ENCODE measurements at places on chromosomes 12 and 14. TPM values are rescaled to one million over a fixed set of nuclear protein-coding genes. Genes with fewer than 3 reads are reported as not detected.

DNA sequence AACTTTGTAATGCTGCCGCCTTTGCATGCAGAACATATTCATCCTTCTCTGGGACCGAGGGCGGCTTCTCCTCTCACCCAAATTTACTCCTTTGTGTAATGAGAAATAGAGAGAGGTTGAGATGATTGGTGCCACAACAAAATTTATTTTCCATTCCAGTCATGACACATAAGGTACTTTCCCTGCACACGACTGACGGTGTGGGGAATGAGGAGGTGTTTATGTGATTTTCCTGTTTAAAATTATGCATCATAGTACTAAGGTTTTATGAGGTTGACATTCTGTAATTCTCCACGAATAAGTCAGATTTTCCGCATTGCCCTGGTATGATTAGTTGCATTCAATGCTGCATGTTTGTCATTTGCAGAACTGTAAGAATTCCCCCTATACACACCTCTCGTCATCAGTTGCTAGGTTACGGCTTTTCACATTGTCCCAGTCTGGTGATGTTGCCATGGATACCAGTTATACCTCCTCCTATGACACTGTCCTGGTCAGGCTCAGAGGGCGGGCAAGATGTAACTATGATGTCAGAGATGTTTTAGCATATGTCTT is 23.1 kb downstream of the BICDL1 start:
- no peak for DNase-seq

LRP1-AS gene
- 0.77 TPM for polyA plus RNA-seq

DNA sequence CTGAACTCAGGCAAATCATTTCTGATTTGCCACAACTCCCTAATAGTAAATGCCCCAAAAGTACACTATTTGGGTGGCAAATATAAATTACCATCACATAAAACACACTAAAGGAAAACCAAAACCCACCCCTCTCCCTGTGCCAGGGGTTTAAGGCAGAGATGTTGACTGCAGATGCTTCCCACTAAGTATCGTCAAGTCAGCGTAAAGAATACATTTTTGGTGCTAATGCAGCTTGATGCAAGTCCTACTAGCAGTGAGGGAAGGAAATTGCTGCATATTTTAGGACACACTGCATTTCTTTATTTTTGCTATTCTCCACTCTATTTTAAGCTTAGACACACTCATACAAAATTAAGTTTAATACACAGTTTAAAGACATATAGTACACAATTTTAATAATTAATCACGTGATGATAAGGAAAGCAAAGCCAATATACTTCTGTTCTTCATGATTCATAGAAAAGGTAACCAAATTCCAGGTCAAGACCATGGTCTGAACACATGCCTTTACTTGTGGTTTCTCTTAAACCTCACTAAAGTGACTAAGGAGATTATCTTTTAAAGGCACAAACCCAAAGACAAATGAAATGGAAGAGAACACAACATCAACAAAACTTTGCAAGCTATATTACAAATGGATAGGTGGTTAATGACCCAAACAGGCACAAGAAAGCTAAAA is 162.2 kb downstream of the STXBP6 start:
- no peak for DNase-seq

GRCh38 chr14:42011221-42011620 is 404.5 kb downstream of the LRFN5 start:
- no peak for DNase-seq

DNA sequence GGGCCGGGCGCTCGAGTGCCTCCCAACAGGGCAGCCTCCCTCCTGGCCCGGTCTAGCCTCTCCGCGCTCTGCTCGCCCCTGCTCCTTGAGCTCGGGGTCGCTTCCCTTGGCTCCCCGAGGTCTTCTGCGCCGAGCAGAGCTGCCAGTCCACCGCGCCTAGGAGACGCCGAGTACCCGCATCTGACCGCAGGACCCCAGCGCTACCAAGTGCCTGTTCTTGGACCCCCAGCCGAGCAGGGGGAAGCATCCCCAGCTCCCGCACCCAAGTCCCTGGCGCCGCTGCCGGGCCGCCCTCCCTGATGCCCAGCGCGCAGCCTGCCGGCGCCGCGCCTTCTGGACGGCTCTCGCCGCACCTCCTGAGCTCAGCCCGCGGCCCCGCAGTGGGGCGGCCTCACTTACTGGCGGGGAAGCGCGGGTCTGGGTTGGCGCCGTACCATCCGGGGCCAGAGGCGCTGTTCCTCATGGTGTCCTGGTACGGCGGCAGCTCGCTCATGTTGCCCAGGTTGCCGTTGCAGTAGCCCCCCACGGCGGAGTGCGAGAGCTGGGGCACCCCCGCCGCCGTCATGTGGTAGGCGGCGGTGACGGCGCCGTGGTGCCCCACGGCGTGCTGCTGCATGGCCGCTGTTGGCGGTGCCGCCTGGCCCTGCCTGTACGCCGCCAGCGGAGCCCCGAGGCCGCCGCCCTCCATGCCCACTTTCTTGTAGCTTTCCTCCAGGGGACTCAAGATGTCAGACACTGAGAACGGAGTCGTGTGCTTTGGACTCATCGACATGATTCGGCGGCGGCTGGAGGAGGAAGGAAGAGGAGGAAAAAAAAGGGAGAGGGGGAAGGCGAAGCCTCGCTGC is 1.2 kb downstream of the NKX2-1 start:
- no peak for DNase-seq

DNA sequence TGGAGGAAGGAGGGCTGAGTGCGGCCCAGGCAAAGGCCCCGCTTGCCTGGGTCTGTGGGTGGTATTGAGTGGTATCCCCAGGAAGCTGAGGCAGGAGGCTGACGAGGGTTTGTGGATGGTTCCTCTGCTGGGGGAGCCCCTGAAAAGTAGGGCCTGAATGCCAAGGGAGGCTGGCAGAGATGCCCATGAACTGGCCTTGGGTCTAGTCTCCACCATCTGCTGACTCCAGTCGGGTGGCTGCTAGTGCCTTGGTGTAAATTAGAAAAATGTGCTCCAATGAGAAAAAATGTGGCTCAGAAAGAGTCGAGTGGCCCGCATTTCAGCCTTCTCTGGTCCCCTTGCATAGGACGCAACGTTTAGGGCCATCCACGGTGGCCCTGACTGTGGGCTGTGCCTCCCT is 181.2 kb upstream of the PRMT8 start:
- no peak for DNase-seq

GPX2 gene
- 0.35 TPM for polyA plus RNA-seq

KCNA5 gene
- polyA plus RNA-seq, result 1.8 TPM

- no peak for DNase-seq
These were observed 15.0 kb downstream of the SRP54 start for GRCh38 chr14:34997762-34998161.

DNA sequence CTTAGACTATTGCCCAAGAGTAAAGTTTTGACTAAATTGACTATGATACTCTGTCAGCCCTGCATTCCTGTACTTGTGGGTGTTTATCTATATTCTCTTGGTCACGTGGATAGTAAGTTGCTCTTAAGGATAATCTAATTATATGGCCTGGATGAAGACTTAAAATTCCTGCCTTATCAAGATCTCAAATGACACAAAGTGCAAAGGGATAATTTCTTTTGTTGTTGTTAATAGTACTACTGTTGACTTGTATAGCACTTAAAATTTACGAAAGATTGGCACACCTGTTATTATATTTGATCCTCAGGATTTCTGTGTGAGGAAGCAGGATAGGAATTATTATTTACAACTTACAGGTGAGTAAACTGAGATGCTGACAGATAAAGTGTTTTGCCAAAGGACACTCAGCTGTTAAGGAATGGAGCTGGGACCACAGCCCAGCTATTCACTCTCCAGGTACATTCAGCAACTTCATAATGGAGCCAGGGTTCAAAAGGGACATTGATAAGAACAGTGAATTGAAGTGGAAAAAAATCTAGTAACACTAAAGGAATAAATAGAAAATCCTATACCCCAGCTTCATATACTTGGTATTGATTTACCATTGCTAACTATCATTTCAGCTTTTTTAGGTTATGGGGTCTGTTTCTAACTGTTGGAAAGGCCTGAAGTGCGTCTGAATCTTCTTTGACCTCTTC is 53.4 kb upstream of the EVL start:
- DNase-seq, result no peak

Measured in forelimb muscle (tissue), 1 donor.